Cerebellar nuclear complex (tissue), 1 donor: ENCODE measurements at places on chromosomes 4 and X.

DNA sequence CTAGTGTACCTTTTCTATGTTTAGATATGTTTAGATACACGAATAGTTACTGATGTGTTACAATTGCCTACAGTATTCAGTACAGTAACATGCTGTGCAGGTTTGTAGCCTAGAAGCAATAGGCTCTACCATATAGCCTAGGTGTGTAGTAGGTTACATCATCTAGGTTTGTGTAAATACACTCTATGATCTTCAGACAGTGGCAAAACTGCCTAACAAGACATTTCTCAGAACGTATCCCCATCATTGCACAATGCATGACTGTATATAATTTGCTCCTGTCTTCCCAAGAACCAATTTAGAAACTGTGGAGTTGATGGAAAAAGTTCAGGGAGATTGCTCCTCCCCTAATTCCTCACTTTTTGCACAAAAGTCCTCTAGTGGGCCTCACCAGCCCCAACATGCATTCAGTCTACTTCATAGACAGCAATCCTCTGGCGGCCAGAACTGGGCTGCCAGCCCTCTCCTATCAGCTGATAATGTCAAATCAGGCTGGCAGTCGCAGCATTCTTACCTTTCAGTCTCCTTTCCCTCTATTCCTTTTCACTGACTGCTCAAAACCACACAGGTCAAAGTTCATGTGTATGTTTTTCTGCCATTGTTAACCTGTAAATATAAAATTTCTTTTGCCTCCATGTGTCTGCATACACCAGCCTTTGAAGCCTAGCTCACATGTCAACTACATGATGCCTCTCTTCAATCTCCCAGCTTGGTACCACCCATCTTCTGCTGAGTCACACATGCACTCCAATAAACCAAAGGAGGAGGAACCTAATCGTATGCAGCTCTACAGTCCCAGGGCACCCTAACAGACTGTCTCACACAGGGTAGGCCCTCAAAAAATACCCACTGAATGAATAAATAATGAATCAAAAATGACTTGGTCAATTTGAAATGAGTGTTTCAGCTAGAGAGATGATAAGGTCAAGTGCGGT, 32.0 kb downstream of the BCLAF3 start:
- DNase-seq: no peak

- no peak for DNase-seq
Measured at GRCh38 chr4:168221301-168221700, 97.3 kb downstream of the DDX60 start.

- DNase-seq: no peak
Measured at GRCh38 chr4:145347684-145348083, 134.0 kb upstream of the SMAD1 start.

DNA sequence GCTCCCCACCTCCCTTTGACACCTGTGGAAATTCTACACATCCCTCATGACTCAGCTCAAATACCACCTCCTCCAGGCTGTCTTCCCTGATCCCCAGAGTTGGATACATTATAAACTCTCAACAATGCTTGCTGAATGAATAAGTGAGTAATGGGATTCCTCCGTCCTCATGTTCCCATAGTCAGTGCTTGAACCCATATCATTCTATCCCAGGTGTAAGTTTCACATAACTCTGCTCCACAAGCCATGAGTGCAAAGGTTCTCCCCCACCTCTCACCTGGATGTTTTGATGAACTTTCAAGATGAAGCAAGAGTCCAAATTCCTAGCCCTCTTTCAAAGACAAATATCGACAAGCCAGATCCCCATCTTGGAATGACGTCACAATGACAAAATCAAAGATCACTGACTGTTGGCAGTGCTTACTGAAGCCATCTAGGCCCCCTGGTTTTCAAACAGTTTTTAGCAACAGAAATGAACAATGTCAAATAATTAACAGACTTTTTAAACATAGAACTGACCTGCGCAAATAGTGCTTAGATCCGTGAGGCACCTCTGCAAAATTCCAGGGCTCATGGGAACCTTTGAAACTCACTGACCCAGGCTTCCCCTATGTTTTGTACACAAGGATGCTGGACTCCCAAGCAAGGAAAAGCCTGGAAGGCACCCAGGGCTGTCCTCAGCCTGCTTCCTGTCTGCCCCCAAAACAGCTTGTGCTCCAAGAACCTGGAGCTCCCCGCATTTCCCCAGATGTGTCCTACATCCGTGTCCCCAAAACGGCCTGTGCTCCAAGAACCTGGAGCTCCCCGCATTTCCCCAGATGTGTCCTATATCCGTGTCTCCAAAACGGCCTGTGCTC, 4.0 kb downstream of the SLC2A9 start:
- DNase-seq: no peak

GRCh38 chrX:103776546-103776945, at the start of gene PLP1:
TSS of gene PLP1 (plus strand) at chrX:103776840. CDS start at chrX:103776996, 156 bp downstream.
- no peak for DNase-seq

DNA sequence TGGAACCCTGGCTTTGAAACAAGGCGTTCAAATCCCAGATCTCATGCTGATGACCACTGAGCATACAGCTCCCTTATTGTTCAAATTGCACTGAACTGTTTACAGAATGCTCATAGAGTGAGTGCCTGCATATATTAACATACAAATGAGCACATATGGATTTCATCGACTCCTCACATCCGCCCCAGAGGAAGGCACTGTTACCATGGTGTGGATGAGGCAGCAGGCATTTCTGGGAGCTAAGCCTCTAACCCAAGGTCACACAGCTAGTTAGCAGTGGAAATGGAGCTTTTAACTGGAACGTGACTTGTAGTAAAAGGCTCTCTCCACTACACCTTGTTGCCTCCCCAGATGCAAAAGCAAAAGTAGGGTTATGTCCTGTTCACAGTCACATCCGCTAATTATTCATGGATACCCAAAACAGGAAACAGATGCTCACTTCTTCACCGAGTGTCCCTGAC, 289.7 kb downstream of the STK32B start:
- no peak for DNase-seq

DNA sequence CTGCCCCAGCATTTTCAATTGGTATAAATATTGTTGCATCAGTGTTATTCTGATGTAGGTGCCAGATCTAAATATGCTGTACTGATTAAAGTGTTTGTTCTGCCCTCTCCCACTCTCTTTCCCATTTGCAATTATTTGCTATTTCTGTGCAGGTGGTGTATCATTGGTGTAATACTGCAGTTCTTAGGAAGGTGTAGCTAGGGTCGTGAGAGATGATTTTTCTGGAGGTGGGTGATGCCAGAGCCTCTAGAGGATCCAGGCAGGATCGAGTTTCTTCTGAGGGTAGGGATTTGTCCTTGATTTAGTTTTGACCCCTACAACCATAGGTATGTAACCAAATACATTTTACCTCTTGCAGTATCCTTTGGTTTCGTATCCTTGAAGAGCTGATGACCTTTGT, 1.9 kb downstream of the SMAD1 start:
- DNase-seq: no peak

DNA sequence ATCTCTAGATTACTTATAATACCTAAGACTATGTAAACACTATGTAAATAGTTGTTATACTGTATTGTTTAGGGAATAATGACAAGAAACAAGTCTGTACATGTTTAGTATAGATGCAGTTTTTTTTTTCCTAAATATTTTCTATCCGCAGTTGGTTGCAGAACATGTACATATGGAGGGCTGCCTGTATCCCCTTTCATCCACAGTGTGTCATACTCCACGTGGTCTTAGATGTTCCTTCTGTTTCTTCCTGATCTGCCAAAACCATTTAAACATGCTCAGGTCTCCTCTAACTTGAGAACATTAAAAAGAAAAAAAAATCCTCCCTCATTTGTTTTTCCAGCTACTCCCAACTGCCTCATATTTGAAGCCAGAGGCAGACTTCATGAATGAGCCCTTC, 14.0 kb downstream of the OCIAD1 start:
- no peak for DNase-seq

DNA sequence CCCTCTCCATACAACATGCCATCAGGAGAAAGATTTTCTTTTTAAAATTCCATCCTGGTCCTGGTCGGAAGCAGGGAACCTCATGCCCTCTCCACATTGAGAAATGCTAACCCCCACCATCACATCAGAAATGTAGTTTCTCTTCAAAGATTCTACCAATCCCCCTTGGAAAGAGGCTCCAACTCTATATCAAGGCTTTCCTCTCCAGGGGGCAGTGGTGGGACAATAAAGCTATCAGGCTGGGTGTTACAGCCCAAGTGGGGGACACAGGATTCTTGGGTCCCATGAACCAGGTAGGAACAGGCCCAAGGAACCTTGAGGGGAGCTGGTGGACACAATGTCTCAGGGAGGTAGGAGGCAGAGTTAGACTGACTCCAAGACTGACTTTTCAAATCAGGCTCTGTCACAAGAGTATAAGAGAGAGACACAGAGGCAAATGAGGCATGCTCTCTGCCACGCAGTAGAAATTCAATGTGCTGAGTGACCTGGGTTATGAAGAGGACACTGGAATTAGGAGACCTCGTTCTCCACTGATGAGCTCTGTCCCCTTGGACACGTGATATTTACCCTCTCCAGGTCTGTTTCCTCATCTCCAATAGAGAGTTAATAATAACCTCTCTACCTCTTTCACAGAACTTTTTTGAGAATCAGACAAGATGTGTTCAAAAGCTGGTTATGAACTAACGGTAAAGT, 4.5 kb downstream of the GJB1 start:
- no peak for DNase-seq

DNA sequence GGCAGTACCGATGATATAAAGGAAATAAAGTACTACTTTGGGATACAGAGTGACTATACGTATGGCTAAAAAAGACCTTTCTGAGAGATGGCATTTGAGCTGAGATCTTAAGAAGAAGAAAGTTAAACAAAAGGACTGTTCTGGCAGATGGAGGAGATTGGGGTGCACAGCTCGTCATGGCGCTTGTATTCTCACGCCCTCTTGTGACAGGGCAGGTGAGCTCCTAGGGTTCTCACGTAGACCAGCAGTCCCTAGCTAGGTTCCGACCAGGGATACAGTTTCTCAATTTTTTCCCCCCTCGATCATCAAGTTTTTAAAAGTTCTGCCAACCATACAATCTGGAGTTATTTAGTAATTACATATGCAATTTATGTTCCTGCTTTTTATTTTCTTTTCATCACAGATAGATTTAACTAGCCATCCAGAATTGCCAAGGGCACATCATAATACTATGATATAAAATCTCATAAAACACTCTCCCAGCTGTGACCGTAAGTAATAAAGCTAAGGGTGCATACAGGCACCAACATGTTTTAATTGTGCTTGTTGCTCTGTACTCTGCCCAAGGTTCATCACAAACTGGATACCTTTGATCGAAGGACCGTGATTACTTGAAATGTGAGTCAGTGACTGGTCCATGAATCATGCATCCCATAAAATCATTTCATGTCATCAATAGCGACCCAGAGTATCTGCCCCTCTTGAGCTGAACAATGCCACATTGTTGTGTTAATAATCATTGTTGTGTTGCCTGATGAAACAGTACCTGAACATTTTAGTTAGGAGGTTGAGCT, 69.4 kb upstream of the ZNF518B start:
- no peak for DNase-seq

- DNase-seq: no peak
Measured at GRCh38 chr4:48337731-48338130, 3.6 kb upstream of the SLAIN2 start.

DNA sequence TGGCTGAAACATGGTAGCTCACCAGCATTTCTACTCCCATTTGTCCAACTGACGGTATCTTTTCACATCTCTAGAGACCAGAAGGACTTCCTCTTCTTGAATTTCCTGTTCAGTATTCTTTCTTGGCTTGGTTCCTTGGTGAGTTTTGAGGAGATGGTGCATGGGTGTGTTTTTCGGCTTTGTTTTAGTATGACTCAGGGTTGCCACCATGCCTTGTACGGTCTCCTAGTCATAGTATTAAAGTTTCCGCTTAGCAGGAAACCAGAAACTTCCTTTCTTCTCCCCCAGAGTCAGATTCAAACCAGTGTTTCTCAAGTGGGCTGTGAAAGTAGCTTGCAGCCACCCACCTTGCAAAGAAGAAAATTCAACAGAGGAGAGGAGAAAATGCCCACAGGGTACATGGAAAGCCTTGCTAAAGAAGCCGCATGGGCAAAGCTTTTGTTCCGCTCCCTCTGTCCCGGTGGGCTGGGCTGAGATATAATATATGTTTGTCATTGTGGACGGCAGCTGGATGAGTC, 5.7 kb downstream of the CD99 start:
- DNase-seq: no peak

GRCh38 chrX:47644557-47645091, 5.7 kb downstream of the ELK1 start:
- peak; percentile 29 for DNase-seq

DNA sequence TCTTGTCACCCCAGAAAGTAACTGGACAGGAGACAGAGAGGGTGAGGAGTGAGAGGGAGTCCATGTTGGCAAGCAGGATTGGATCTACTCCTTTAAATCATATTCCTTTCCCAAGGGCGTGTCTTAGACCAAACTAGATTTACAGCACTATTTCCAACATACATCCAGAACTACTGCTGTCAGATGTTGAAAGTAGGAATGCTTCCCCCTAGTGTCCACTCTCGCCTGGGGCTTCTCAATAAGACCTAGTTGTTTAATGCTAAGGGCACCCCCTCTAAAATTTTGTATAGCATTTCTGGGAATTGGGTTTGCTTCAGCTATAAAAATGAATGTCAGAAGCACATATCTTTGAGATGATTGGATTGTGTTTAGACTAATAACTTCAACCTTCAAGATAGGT, 13.3 kb downstream of the OFD1 start:
- no peak for DNase-seq

DNA sequence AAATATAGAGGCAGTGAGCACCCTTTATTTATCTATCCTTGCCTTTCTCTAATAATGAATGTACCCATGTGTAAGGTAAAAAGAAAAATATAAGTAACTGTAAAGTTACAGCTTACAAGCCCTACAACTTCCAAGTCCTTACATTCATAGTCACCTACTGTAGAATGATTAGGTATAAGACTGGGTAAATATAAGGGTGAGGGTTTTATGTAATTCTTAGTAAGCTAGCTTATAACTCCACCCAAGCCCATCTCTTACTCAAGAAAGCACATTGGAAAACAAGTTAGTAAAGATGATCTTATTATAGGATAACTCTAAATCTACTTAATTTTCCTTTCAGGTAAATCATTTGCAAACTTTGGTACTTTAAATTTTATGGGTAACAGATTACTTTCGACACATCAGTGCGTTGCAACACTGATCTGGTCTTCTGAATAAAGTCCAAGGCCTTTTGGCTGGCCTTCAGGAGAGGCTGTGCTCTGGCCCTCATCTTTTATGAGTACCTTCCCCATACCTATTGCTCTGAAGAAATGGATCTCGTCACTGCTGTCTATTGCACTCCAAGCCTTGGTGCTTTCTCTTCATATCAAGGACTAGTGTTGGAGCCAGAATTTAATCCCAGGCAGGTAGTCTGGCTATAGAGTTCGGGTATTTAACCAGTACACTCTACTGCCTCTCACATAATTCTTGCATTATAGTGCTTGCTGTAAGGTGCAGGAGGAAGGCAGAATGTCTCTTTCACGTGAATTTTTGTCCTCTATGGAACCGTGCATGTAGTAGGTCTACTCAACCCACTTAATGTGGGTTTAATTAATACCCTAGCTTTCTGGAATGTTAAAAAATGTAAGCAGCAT, 443.6 kb upstream of the AR start:
- DNase-seq: no peak

DNA sequence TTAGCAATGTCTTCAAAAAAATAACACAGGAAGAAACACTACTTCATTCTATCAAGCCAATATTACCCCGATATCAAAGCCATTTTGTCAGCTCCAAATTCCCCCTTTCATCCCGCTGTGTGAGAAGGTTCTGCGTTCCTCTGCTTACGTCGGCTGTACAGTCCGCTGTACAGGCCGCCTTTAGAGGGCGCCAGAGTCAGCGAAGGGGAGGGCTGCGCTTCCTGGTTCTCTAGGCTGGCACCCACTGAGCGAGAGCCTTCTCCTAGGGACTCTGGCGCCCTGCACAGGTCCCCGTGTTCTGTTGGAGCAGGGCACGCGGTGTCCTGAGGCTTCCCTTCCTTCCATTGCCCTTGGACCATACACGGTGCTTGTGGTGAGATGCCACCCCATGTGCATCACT, 25.3 kb upstream of the CT45A1 start:
- DNase-seq: no peak
